ENCODE measurements at places on chromosomes 16 and 17.
A peak's percentile ranks its signal among the peaks of the same experiment; 100 is the strongest.

GRCh38 chr17:16472539-16472938 lies 19.5 kb downstream of the LRRC75A start:
- DNase-seq, result no peak

DNA sequence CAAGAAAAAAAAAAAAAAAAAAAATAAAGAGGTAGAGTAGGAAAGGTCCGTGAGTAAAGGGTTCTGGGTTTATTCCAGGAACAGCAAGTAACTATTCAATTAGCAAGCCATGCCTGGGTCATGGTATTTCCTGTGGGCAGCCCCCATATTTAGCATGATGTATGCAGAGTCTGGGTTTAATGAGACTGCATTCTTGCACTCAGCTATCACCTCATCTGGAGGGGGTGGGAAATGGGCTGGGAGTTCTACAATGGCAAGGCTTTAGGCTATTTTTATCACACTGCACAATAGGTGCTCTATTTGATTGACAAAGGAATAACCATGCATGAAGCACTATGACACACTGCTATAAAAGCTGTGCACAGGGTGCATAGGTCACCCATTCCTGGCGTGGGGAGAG lies 104.0 kb upstream of the CCL2 start:
- no peak for DNase-seq

DNA sequence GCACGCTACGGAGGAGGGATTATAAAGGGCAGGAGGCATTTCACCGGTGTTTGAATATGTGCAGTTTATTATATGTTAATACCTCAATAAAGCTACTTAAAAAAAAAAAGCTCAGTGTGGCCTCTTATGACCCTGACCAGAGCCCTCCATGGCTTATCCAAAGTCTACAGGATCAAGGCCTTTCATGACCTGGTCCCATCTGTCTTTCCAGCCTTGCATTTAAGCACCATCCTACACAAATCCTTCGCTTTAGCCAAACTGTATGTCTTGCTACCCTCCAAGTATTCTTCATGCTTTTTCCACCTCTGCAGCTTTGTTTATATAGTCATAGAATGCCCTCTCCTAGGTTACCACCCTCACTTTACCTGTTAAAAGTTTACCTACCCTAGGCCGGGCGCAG lies 6.5 kb downstream of the MFSD6L start:
- DNase-seq, result no peak

- DNase-seq, result no peak
Measured at GRCh38 chr16:10180771-10181163, 1.5 kb downstream of the GRIN2A start.

DNA sequence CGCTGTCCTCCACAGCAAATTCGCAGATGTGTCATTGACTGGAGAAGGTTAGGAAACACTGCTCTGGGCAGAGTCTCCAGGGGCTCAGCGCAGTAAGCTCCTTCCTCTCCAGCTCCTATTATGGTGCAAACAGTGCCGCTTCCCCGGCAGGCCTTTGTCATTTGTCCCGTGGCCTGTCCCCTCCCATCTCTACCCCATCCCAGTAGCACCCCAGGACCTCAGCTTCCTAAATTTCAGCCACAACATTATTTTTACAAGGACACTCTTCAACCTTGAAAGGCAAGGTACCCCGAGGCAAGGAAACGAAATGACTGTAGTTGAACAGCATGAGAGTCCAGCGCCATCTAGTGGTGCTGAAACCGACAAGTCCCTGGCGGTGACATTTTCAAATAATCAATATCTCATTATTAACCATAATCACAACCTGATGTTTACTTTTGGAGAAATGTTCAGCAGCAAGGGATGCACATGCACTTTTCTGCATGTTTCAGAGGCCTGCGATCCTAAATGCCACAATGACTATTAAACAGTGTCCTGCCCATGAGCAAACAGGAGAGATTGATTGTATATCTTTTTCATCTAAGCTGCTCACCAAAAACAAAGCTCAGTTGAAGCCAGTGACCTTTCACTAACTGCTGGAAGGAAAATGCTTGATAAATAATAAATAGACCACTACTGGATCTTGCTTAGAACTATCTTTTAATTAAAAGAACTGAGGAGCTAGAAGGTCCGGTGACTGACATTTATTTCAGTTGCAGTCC lies 16.5 kb downstream of the MRPS23 start:
- peak; percentile 62 for DNase-seq

DNA sequence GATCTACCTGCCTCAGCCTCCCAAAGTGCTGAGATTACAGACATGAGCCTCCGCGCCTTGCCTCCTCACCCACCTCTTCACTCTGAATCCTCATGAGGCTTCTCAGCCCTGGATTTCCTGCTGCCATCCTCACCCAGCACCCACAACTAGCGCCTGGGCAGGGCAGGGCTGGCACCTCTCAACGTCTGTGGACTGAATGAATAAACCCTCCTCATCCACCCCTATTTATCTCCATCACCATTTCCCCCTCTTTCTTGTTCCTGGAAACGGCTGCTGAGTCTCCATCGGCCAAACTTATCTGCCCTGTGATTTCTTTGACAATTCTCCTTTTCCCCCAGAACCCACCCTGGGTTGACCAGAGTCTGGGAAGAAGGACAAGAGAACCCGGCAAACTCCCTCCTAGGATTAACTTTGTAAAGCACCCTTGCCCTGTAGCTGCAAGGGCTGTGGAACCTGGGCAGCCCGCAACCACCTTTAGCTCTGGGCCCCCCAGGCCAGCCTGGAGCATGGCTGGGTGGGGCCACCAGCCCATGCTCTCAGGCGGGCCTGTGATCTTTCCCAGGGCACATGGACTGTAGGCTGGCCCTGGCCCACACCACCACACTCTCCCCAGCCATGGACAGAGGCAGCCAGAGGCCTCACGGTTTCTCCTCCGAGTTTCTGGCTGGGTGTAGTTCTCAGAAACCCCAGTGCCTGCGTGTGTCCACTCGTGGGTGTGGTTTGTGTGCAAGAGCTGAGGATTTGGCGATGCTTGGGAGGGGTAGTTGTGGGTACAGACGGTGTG lies 2.4 kb downstream of the SPN start:
- peak; percentile 22 for DNase-seq

GRCh38 chr17:32496395-32497073 lies 9.7 kb downstream of the CDK5R1 start:
- no peak for DNase-seq

- DNase-seq, result no peak
Measured at GRCh38 chr17:63190821-63191370, 224.9 kb downstream of the TANC2 start.

GRCh38 chr16:55398762-55399161 lies 74.8 kb downstream of the IRX6 start:
- no peak for DNase-seq

DNA sequence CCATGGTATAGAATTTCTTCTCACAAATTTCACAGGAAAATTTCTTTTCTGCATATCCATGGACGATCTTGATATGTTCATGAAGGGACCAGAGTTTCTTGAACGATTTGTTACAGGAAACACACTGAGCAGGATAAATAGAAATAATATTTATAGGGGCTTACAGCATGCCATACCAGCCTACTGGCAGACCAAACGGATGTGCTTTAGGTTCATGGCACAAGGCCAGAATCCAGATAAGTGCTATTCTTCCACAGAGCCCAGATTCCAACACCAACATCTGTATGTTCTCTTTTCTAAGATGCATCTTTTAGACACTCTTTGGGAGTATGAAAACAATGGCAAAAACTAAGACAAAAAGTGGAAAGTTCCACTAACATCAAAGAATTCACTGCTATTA lies 49.3 kb downstream of the ZNF652 start:
- no peak for DNase-seq

Measured in stimulated activated naive CD4-positive, alpha-beta T cell treated with Interleukin-2 at 50 U/mL for 16 hours (primary cell).